ENCODE measurements at places on chromosomes 5 and 9. TPM values are rescaled to one million over a fixed set of nuclear protein-coding genes. Genes with fewer than 3 reads are reported as not detected.

DNA sequence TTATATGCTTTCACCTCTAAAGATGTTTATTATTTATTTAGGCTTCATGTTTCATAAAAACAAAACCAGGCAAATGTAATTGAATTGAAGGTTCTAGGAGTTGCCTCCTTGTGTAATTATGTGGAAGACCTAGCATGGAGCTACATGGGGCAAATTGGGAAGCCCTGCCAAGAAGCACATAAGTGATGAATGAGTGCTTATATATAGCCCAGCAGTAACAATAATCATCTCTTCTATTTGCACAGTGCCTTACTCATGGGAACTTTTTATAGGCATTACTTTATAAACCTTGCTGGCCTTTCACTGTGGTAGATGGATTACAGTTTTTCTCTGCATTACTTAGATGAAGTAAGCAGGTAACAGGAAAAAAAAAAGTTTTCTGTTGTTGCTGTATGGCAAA is 40.0 kb upstream of the GRAMD2B start:
- no peak for DNase-seq

IFNA2 gene
- not detected for total RNA-seq

PCDHGA10 gene
- 3.2 TPM for total RNA-seq

DNA sequence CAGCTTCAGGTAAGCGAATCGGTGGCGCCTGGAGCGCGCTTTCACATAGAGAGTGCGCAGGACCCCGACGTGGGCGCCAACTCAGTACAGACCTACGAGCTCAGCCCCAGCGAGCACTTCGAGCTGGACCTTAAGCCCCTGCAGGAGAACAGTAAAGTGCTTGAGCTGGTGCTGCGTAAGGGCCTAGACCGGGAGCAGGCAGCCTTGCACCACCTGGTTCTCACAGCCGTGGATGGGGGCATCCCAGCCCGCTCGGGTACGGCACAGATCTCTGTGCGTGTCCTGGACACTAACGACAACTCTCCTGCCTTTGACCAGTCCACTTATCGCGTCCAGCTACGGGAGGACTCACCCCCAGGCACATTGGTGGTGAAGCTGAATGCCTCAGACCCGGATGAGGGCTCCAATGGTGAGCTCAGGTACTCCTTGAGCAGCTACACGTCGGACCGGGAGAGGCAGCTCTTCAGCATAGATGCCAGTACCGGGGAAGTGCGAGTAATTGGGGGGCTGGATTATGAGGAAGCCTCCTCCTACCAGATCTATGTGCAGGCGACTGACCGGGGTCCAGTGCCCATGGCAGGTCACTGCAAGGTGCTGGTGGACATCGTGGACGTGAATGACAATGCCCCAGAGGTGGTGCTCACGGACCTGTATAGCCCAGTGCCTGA is 1.1 kb downstream of the PCDHAC2 start:
- peak; percentile 60 for DNase-seq

PCDHGC3 gene
- 28.1 TPM for total RNA-seq

- DNase-seq: no peak
Measured at GRCh38 chr9:88243736-88244135, 105.5 kb upstream of the SPATA31C2 start.

MARCOL gene
- total RNA-seq: not detected

SLC6A19 gene
- 0.16 TPM for total RNA-seq

DNA sequence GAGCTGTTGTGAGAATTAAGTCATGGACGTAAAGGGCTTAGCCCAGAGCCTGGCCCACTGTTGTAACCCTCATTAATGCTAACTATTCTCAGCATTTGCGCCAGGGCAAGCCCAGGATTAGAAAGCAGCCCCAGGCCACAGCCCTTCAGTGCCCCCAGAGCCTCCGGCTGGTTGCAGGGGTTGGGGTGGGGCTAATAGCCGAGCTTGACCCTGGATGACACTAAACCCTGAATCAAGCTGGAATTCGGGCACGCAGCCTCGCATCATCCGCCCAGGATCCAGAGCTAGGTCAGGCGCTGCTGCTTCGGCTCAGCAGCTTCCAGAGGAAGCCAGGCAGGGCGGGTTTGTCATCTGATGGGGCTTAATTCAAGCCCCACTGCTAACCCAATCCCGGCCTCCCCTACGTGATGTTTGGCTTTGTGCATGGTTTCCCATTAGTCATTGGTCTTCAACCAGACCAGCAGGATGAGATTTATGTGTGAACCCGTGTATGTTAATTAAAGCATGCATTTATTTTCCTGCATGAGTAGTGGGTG is 1.2 kb upstream of the MEGF9 start:
- peak; percentile 83 for DNase-seq

DNA sequence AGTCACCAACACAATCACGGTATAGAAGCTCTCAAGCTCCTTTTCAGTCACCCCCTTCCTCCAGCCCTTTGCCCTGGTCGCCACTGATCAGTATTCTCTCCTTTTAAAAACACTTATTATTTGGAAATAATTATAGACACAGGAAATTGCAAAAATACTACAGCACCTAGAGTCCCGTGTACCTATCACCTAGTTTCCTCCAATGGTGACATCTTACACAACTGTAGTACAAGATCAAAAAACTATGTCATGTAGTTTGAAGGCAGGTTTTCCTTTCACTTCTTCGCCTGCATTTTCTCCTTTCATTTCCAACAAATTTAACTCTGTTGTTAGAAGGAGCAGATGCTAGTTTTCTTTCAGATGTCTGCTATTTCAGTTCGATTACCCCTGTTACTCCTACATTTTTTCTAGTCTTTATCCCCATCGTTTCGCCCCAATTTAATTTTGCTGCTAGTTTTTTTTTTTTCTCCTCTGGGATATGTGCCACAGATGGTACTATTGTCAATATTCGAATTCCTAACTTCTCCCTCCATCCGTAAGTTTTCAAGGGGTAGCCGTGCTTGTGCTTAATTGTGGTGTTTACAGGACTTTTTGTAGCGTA is 612 bp upstream of the ATG10 start:
- no peak for DNase-seq

DNA sequence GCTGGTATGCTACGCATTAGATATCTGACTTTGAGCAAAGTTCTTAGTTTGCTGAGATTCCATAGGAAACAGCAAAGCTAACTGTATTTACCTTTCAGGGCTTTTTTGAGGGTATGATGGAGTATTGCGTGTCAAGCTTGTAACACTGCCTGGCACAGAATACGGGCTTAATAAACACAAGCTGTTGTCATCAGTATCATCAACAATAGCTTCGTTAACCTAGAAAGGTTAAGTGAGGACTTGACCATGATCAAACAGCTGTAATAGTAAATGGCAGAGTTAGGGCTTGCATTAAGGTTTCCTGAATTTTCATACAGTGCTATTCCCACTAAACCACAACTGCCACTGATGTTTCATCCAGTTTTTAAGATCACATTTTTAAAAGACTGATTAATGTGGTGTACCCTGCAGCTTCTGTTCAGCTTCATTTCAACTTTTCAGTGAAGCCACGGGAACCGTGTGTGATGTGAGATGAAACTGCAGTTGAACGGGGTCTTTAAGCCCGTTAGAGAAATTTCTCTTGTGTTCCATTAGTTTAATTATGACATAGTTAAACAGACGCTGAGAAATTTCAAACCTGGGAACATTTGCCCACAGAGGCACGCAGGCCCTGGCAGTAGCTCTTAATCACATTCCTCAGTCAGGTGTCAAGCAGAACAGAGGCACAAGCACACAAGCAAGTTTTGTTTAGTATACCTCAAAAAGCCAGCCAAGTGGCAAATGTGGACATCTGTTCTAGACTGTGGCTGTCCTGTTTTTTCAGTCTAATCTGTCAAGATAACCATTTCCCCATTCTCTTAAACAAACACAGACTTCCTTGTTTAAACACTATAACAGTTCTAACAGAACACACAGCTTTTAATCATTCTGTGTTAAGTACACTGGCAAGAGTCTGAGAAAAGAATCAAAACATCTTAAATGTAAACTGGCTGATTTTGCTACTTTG is 147.1 kb downstream of the ZNF608 start:
- DNase-seq: no peak

DNA sequence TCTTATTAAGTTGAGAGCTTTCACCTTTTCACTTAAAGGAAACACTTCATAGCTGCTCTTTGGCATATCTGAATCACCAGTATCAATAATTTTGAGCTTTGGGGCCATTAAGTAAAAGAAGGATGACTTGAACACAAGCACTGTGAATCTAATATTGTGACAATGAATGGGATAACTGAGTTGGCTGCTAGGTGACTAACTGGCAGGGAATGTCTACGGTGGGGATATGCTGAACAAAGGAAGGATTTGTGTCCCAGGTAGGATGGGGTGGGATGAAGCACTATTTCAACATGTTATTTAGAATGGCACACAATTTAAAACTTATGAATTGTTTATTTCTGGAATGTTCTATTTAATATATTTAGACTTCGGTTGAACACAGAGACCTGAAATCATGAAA is 123.6 kb downstream of the TEX10 start:
- no peak for DNase-seq

TMC1 gene
- total RNA-seq: 0.09 TPM

DIMT1 gene
- total RNA-seq: 22.7 TPM

GRCh38 chr5:142506046-142506445 is 179.8 kb downstream of the FGF1 start:
- no peak for DNase-seq

GRCh38 chr9:7906783-7907550 is 107.4 kb upstream of the DMAC1 start:
- no peak for DNase-seq

LHX6 gene
- not detected for total RNA-seq

- no peak for DNase-seq
Measured at GRCh38 chr9:80649001-80649420, 1040.3 kb downstream of the TLE1 start.

GRCh38 chr5:69043655-69043996 is 50.2 kb upstream of the SLC30A5 start:
- DNase-seq: no peak

SLCO6A1 gene
- 1.3 TPM for total RNA-seq

TNC gene
- total RNA-seq: 73.3 TPM

GRCh38 chr9:105157171-105157583 is 87.3 kb upstream of the SLC44A1 start:
- peak; percentile 65 for DNase-seq

ABCA1 gene
- total RNA-seq: 33.3 TPM

DNA sequence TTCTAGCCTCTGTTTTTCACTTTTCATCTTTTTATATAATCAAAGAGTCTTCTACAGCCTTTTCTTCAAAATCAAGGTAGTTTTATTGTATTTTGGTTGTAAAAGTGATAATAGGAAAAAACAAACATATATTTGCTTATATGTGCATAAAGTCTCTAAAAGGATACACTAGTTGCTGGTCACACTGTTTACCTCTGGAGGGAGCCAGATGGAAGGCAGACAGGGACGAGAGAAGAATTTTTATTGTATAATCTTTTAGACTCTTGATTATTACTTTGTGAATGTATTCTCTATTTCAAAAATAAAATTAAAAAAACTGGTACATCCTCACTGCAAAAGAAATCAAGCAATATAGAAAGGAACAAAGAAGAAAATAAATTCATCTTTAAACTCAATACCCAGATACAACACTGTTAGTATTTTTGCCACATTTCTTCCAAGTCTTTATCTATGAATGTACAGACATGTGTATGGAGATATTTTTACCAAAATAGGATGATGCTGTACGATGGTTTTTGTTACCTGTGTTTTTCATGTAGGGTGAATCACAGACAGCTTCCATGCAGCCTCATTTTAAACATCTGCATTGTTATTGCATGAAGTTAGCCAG is 6.1 kb upstream of the RNF183 start:
- DNase-seq: no peak

GRCh38 chr5:154813736-154814135 is 36.7 kb downstream of the FAXDC2 start:
- DNase-seq: no peak

DNA sequence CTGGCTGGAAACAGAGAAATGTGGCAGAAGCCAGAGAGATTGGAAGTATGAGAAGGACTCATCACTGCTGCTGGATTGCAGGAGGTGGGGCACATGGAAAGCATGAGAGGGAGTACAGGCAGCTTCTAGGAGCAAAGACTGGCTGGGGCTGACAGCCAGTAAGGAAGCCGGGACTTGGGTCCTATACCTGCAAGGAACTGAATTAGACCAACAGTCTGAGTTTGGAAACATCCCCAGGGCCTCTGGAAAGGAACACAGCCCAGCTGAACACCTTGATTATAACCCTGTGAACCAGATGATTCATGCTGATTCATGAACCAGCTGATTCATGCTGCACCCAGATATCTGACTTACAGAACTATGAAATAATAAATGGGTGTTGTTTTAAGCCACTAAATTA is 93.4 kb downstream of the OSTF1 start:
- no peak for DNase-seq

PCA3 gene
- not detected for total RNA-seq

GNAQ gene
- 48.8 TPM for total RNA-seq

DNA sequence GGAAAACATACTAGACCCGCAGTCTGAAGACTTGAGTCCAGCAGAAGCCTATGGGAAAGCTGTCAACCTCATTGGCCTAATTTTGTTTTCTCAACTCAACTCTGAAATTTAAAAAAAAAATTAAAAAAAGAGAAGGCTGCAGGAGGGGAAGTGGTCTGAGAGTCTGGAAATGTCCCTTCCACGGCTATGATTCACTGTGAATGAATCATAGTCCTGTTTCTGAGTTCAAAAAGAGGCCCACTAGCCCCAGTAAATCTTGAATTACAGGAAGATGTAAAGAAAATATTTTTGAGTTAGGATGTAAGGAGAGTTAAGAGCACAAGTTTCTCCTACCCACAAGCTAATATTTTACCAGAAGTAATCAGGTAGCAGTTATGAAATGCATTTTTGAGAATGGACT is 565.5 kb upstream of the DMAC1 start:
- DNase-seq: no peak

- no peak for DNase-seq
Measured at GRCh38 chr9:137632230-137633161, 13.7 kb downstream of the EHMT1 start.

FAM78A gene
- total RNA-seq: 5.6 TPM

- peak; percentile 34 for DNase-seq
Measured at GRCh38 chr9:135516132-135516860, 4.9 kb upstream of the LCN1 start.

GRCh38 chr5:139104577-139105276 is 93.4 kb downstream of the SIL1 start:
- no peak for DNase-seq

GAS1 gene
- total RNA-seq: 4.8 TPM

COL23A1 gene
- total RNA-seq: 52.1 TPM

DNA sequence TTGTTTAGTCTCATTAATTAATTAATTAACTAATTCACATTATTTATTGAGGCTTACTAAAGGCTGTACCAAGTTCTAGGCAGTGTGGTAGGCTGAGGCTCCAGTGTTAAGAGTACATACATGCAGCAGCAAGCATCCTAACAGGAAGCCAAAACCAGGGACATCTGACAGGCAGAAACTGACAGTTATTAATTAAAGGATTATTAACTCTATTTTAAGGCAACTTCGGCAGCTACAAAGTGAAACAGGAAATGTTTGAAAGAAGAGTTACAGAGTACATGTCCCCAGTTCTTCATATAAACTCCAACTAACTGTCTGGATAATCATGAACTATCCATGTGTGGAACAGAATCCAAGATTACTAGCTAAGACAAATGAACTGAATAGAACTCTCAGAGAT is 39.3 kb upstream of the GABRB2 start:
- no peak for DNase-seq

DNA sequence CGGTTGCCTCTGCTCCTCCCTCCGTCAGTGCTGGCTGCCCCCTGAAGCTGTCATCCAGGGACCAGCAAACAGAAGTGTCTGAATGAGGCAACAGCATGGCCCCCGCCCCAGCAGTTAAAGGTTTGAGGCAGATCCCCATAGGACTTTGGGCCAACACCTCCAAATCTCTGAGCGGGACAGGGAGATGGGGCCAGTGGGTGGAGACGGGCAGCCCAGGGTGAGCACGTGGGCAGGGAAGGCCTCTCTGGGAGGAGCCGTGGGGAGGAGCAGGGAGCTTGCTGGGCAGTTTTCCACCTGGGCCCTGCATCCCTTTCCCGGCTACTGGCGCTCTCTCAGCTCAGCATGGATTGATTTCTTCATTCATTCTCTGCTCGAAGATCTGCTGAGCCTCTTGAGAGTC is 39.1 kb upstream of the NOTCH1 start:
- DNase-seq: no peak

All from endodermal cell (in vitro differentiated cells).